Psoas muscle (tissue), 8 donors: ENCODE measurements at places on chromosomes 6 and 20. TPM values are rescaled to one million over a fixed set of nuclear protein-coding genes. Genes with fewer than 3 reads are reported as not detected.

The KIZ gene
- 12.9 TPM for polyA plus RNA-seq

The FAM217A gene
- polyA plus RNA-seq: not detected

The ADGRF5 gene
- 15.0 TPM for polyA plus RNA-seq

The ECI2 gene
- 90.4 TPM for polyA plus RNA-seq

The GTF2H4 gene
- polyA plus RNA-seq: 30.8 TPM

The KCNG1 gene
- polyA plus RNA-seq: 0.12 TPM

The GJA1 gene
- 7.5 TPM for polyA plus RNA-seq

DNA sequence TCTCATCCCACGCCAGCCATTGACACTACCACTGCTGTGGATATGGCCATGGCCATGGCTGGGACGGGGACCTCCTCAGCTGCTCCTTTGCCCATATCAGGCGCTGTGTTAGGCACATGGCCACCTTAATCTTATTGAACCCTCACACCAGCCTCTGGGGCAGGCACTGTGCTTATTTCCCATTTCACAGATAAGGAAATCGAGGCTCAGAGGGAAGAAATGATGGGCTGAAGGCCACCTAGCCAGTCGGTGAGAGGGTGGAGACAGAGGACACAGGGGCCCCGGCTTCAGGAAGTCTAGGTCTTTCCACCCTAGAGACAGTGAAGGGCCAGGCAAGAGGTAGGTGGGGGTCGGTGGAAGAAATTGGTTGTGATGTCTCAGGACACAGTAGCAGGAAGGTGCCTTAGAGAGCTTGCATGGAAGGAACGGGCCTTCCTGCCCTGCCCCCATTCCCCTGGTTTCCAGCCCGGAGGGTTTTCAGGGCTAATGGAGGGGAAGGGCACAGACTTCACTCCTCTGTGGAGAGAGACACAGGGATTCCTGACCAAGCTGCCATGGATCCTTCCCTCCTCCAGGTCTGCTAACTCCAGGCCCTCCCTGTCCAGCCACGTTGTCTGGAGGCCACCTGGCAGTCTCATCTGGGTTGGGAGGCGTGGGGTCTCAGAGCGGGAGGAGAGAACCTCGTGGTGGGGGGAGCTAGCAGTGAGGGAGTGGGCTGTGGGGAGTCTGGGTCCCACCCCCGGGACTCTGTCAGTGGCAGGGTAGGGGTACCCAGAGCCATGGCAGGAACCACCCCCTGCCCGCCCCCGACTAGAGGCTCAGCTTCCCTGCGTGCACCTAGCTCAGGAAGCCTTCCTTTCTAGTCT, 120.4 kb downstream of the VEGFA start:
- DNase-seq: no peak

DNA sequence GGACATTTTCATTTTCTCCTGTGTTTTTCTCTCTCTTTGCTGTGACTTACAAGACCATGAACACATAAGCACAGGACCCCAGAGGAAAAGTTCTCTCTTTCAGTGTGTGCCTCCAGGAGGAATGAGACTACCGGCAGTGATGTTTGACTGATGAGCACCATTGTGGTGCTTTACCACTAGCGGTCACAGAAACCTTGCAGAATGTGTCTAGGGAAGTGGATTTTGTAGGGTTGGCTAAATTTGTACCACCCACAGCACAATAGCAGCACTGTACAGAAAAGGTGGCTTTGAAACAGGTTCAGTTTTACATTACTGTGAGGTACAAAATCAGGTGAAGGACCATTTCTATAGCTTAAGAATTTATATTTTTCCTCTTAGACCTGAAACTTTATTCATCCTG, 301.9 kb upstream of the SUPT3H start:
- no peak for DNase-seq

DNA sequence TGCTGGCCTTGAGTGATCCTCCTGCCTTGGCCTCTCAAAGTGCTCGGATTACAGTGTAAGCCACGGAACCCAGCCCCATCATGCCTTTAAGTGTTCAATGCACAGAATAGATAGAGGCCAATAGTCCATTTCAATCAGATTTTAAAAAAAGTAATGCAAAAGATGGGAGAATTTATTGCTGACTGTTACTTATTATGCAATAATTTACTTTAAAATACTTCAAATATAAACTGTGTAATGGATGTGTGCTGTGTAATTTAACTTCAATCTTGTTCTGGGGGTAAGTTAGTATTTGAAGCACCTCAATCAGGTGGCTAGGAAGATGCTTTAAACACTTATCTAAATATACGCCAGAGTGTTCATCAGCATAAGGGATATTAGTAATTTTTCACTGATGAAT, 51.7 kb upstream of the BCLAF1 start:
- no peak for DNase-seq

DNA sequence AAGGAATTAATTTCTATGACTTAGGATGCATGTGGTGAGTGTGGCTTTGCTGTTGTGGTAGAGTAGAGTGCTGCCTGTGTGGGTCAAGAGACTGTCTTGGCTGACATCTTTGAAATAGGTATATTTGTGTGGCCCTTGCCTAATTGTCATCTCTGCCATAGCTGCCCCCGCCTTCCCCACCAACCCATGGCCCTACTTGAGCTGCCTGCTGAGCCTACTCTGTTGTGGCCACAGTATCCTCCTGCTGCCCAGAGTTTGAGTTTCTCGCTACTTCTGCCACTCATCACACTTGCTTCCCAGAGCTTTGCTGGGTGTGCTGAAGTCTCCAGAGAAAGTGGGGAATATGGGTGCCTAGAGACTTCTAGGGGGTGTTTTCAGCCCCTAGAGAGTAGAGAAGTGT, 8.0 kb downstream of the PLCG1 start:
- DNase-seq: no peak

DNA sequence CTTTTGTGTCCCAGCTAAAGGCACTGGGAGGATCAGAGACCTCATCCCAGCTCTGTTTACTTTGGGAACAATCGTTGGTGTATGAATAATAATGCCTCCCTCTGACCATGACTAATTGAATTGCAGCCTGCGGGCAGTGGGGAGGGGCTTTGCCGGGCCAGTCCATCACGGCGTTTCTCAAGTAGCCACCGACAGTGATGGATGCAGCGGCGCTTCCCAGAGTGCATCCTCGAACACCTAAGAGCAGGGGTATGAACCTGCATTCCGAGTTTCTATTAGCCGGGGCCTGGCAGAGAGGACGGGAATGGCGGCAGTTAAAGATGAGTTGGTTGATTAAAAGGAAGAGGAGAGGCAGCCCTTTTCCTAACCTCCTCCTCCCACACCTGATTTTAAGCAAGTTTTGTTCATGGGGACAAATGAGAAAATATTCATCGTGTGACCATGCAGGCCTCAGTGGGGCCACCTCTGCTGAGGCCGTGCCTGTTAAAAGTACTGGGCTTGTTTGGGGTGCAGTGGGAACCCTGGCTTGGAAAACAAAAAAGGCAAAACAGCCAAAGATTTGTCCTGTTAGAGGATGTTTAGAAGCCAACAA, 154.1 kb downstream of the FOXA2 start:
- DNase-seq: no peak

DNA sequence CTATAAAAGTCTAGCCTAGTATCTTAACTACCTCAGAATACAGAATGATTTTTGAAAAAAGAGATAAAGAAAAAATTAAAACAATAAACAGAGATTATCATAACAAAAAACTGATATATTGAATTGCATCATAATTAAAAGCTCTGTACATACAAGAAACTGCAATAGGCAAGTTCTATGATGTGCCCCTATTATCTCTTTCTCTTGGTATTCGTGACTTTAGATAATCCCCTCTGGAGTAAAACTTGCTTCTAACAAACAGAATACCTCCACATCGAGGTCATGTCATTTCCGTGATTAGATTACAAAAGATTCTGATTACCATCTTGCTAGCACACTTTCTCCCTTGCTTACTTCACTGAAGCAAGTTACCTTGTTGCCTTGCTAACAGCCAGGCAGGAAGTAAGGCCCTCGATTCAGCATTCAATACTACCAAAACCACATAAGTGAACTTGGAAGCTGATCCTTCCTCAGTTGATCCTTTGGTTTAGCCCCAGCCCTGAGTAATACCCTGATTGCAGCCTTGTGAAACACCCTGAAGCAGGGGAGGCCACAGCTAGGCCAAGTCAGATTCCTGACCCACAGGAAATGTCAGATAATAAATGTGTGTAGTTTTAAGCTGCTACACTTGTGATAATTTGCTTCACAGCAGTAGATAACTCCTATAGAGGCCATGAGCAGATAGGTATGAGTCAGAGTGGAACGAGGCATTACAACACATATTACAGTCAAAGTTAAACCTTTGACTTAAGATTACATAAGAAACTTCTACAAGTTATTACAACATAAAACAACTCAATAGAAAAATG, 53.7 kb upstream of the TMX4 start:
- no peak for DNase-seq

GRCh38 chr6:110398778-110399177, 16.6 kb downstream of the DDO start:
- no peak for DNase-seq

GRCh38 chr6:161422710-161423680, 149.1 kb upstream of the AGPAT4 start:
- DNase-seq: no peak

- DNase-seq: no peak
Observed at GRCh38 chr6:158963020-158963808, 36.8 kb downstream of the RSPH3 start.

DNA sequence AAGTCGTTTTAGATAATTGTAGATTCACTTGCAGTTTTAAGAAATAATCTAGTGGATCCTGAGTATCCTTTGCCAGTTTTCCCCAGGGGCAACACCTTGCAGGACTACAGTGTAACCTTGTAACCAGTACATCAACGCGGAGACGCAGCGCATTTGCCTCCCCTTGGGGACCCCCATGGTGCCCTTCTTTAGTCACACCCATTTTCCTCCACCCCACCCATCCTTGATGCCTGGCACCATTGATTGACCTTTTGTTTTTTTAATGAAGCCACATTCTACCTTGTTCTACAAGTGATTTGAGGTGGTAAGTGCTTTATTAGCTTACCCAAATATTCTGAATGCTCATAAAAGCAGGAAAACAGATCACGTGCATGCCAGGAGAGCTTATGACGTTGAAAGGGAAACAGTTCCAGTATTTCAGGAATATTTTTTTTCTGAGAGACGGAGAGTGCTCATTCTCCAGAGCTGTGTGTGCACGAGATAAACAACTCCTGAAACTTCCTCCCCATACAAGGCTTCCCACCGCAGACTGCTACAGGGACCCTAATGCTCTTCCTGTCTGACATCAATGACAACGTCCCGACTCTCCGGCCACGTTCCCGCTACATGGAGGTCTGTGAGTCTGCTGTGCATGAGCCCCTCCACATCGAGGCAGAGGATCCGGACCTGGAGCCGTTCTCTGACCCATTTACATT, 35.7 kb downstream of the CDH26 start:
- no peak for DNase-seq

GRCh38 chr6:163637524-163637923, 223.0 kb downstream of the QKI start:
- DNase-seq: no peak

- DNase-seq: no peak
Observed at GRCh38 chr20:18176318-18176785, 38.7 kb downstream of the KAT14 start.

- peak; percentile 17 for DNase-seq
Observed at GRCh38 chr6:56730663-56731529, 88.2 kb upstream of the DST start.

- no peak for DNase-seq
Observed at GRCh38 chr6:73712535-73713173, 16.7 kb downstream of the CD109 start.

- DNase-seq: no peak
Observed at GRCh38 chr6:121666814-121667213, 231.4 kb downstream of the GJA1 start.

- no peak for DNase-seq
Observed at GRCh38 chr6:130766239-130767144, 60.7 kb upstream of the SMLR1 start.

- no peak for DNase-seq
Observed at GRCh38 chr6:13729891-13730290, 18.3 kb upstream of the RANBP9 start.

DNA sequence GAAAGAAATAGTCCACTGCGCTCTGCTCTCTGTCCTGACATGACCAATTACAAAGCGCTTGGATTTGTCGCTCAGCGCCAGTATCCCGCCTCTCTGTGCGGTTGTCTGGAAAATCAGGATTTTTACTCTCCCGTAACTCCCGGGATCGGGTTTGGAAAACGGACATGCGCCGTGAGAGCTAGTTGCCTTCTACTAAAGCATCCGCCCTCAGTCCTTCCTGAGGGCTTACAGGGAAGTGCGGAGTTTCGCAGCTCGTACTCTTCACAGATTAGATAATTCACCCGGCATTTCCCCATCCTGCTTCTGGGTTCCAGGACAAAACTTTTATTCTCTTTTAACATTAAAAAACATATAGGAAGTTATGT, 427 bp upstream of the MKKS start:
- DNase-seq: peak; percentile 95

DNA sequence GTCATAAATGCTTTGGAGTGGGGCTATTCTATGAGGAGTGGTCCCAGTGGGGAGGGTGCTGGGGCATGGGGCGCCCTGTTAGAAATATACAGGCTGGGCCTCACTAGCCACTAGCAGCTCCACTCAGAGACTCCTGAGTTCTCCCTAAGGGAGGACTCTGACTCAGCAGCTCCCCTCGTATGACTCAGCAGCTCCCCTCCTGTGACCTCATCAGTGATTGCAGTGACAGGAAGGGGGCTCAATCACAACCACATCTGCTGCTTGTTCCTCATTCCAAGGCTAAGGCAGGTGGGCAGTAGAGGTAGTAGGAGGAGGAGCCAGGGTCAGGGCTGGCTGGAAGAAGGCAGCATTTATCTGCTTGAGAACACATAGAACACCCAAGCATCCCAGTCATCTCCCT, 73.7 kb downstream of the PRND start:
- no peak for DNase-seq

- DNase-seq: no peak
Observed at GRCh38 chr6:159213405-159213804, 44.2 kb downstream of the FNDC1 start.

DNA sequence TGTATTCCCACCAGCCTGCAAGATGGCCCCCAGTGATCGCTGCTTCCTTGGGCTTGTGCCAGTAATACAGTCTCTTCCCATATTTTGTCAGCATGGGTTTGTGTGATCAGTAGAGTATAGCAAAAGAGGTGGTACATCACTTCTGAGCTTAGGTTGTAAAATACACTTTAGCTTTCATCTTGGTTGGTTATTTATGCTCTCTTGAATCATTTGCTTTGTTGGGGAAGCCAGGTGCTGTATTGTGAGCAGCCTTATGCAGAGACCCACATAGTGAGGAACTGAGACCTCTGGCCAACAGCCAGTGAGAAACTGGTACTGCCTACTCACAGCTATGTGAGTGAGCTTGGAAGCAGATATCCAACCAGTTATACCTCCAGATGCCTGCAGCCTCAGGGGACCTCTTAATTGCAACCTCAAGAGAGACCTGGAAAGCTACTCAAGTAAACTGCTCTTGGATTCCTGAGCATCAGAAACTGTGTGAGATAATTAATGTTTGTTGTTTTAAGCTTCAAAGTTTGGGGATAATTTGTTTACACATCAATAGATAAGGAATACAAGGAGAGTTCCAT, 229.3 kb downstream of the FARS2 start:
- no peak for DNase-seq
